ENCODE measurements at places on chromosomes 13 and 19. TPM values are rescaled to one million over a fixed set of nuclear protein-coding genes. Genes with fewer than 3 reads are reported as not detected.

- DNase-seq, result no peak
Measured at GRCh38 chr19:54105796-54106195, 3.1 kb downstream of the NDUFA3 start.

DNA sequence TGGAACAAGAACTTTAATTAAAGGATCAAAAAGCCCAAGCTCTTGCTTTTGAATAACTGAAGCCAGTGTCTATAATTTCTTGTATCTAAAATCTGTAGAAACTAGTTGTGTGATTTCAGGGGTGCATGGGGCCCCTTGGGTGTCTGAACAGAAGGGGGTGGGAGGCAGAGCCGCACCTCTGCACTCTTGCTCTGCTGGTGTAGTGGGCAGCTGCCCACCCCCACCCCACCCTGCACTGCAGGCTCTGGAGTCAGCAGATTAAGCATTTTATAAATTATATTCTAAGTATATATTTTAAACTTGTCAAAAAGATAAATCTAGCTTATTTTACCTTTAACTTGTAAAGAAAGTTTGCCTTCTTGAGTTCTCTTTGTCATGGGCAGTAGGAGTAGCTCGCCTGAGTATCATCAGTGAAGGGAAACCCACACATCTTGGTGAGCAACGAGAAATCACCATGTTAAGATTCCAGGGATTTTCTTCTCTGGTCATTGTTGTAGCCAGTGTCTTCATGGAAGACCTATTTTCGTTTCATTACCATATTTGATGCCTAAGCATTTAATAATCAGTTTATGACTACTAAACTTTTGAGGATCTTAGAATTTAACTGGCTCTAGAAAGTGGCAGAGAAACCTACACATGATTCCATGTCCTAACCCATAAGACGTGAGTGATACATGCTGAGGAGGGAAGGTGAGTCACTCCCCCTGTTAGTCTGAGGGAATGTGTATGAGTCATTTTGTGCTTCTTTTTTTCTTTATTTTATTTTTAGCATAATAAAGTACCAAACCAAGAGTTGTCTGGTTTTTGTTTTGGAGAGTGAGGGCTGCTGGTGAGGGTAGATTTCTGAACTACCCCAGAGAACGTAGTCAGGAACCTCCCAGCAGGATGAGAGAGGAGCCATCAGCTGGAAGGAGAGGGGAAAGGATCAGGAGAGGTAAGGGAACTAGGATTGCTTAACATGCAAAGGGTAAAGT lies 7.7 kb downstream of the UBE2L5 start:
- no peak for DNase-seq

DNA sequence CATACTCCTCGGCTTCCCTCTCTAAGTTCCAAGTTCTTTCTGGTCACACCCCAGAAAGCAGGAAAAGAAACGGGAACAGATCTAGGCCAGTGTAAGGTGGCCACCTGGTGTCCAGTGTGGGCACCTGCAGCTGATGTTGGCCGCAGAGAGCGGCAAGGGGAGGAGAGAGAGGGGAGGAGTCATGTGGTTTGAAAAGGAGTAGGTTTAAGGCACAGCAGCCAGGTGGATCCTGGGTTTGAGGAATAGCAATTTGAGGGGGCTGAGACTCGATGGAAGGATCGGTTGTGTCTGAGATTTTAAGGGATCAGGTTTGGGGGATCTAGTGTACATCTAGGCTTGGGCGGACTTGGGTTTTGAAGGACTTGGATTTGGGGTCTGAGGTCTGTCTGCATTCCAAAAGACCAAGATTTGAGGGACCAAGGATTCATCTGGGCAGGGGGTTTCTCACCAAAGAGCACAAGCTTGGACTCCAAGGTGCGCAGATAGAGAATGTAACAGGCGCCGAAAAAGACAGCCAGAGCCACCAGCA lies 1.2 kb downstream of the RABAC1 start:
- peak; percentile 95 for DNase-seq

DNA sequence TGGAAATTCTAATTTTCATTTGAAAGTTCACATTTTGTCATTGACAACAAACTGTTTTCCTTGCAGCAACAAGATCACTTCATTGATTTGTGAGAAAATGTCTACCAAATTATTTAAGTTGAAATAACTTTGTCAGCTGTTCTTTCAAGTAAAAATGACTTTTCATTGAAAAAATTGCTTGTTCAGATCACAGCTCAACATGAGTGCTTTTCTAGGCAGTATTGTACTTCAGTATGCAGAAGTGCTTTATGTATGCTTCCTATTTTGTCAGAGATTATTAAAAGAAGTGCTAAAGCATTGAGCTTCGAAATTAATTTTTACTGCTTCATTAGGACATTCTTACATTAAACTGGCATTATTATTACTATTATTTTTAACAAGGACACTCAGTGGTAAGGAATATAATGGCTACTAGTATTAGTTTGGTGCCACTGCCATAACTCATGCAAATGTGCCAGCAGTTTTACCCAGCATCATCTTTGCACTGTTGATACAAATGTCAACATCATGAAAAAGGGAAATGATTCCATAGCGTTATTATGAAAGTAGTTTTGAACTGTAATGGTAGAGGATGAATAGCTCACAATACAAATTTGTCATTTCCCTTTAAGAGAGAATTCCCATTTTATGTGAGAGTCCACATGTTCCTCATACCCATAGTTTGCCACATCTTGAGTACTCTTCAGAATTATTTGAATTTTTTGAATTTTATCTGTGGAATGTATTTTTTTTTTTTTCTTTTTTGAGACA lies 2.6 kb downstream of the BRCA2 start:
- DNase-seq, result no peak

GRCh38 chr19:46042252-46042883 lies 1.6 kb upstream of the IGFL4 start:
- no peak for DNase-seq

DNA sequence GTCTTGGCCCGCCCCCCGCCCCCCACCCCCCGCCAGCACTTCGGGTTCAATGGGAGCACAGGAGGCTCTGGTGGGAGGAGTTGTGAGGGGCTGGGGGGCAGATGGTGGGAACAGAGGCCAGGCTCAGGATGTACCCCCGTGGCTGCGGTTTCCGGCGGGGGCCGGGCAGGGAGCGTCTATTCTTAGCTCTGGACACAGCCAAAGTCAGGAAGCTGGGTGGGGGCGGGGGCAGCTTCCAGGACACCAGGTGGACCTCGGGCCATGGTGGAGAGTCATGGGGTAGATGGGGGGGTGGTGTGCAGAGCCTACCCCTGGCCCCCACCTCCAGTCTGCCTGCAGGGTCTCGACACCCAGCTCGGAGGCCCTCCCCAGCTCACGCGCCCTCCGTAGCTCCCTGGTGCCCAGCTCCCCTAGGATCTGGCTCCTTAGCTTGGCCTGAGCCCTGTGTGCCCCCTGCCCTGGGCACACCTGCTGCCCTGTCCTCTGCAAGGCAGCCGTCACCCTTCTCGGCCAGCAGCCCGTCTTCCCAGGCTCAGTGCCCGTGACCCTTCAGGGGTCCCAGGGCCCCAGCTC lies 2.2 kb upstream of the TBXA2R start:
- DNase-seq, result no peak

DNA sequence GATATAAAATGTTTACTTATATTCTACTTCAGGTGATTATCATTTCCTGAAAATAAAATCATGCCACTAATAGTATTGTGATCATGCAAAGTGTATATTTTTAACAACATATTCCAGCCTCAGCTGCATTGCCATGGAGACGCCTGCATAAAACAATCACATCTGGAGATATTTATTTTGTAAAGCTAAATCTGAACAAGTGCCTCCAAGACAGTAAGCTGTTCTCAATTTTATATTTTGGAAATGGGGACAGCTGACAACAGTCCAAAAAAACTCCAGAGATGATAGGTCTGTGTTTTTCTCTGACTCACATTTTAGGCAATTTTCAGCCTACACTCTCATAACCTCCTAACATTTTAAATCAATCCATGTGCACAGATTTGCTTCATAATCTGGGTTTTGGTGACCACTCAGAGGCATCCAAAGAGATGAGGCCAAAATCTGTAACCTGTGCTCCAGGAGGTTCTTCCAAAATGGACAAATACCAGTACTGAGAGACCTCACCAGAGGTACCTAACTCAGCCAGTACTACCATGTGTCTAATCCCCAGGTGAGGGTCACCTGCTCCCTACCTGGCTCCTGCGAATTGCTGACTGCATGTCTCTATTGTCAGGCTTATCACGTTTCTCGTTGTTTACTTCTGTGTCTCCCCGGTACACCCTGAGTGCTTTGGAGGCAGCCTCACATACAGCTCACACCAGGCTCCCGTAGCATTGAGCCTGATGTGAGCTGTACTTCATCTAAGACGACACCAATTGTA lies 62.7 kb downstream of the COL4A1 start:
- DNase-seq, result no peak

DNA sequence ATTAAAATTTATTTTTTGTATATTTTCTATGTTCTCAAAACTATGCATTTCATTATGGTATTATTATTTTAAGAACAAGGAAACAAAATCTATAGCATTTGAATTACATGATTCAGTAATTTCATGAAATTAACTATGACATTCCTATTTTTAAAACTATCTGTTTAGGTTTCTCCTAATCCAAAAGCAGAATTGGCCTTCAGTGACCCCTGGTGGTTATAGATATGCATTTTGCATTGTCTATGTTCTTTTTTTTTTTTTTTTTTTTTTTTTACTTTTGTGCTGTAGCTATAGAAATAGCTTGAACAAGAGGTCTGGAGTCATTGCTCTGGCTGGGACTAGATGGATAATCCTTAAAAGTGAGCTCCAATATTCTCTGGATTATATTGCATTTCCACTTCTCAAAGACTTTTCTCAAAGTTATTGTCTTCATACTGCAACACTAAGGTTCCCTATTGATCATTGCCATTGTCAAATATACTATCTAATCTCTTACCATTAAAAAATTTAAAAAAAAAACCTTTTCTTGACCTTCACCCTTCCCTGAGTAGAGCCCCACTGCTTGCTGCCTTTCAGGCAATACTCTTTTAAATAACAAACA lies 15.9 kb upstream of the DNAJC3 start:
- no peak for DNase-seq

- peak; percentile 99 for DNase-seq
Measured at GRCh38 chr19:5903624-5904351, at the start of gene NDUFA11. NDUFA11 (minus strand) TSS chr19:5903790; CDS start chr19:5903708, 82 bp downstream.

- no peak for DNase-seq
Measured at GRCh38 chr13:59532405-59532804, 631.3 kb downstream of the DIAPH3 start.

- DNase-seq, result no peak
Measured at GRCh38 chr13:97539651-97540610, 106.0 kb downstream of the RAP2A start.

DNA sequence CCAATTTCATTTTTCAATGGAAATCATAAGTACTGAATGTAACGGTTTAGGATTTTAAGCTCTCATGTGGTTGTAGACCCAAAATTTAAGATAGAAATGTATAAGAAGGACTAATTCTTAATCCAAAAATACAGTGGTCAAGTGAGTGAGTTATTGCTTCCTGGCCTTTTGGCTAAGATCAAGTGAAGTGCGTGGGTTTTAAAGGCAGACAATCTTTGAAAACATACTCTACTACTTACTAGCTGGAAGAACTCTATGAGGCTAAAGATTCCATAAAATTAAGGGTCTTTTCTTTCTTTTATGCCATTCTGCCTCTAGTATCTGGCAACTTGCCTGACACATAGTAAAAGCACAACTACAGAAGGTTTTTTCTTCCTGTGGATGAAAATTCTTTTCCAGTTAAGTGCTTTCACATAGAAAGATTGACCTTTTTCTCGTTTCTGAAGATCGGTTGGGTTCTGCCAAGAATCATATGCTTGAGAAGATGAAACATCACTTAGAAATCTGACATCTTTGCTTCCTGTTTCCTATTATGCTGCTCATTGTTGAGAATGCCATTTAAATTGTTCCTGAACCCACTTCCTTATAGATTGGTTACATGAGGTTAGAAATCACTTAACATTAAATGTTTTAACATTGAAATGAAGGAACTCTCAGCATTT lies 26.4 kb upstream of the SCEL start:
- no peak for DNase-seq

GRCh38 chr19:54319049-54319448 lies 6.1 kb upstream of the LILRA5 start:
- no peak for DNase-seq

DNA sequence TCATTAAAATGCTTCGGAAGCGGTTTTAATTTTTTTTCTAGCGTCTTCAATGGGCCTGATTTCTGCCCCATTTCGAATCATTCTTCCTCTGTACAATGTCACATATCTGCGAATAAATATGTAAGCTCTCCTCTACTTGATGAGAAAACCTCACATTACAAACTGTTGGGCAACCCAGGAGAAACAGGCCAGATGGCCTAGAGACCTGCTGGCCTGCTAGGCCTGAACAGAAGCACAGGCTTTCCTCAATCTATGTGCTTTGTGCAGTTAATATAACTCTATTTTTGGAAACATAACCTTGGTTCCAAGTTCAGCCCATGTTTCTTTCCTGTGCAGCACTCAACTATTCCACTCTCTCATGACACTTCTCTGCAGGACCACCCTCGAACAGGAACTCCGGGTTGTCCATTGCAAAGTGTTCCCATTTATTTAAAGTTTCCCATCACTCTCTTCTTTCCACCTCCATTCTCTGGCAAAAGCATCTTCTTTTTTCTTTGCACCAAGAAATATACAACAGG lies 42.0 kb downstream of the DCLK1 start:
- no peak for DNase-seq

DNA sequence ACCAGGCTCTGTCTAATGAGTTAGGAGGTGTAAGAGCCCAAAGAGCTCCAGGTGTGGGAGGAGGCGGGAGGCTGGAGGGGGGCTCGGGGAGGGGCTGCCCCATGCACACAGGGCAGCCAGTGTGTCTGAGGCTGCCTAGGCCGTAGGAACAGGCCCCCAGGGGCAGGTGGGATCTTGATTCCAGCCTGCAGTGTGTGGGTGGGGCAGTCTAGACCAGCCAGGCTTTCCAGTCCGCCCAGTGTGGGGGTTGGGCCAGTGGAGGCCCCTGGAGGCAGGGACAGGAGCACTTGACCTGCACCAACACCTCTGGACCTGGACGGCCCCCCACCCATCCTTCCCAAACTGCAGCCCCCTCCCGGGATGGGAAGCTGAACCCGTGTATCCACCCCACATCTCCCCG lies 5.4 kb upstream of the CAMSAP3 start:
- DNase-seq, result no peak

DNA sequence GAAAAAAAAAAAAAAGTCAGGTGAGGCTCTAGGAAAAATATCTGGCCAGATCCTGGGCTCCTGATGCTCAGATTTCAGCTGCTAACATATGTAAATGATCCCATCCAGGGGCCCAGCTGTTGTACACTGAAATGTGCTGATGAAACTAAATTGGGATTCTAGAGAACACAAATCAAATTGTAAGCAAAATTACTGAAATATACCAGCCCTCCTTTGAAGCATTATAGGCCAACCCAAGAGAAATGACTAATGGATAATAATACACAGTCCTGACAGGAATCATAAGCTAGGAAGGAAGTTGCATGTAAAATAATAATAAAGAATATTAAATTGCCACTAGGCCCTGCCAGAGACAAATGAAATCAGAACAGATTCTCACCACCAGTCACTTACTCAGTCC lies 17.8 kb downstream of the KCTD12 start:
- DNase-seq, result no peak

The RUBCNL gene
- polyA plus RNA-seq, result 3.7 TPM

The DACH1 gene
- 25.0 TPM for polyA plus RNA-seq

The IL11 gene
- polyA plus RNA-seq, result 0.66 TPM

The MCF2L gene
- polyA plus RNA-seq, result 30.9 TPM

The AZU1 gene
- 0.33 TPM for polyA plus RNA-seq

The EID2B gene
- 2.0 TPM for polyA plus RNA-seq

The JUND gene
- 163 TPM for polyA plus RNA-seq

The ZIC5 gene
- polyA plus RNA-seq, result 0.01 TPM
